ENCODE measurements at places on chromosomes 2 and 18.

GRCh38 chr2:206733341-206733740 lies 15.1 kb upstream of the DYTN start:
- no peak for DNase-seq

DNA sequence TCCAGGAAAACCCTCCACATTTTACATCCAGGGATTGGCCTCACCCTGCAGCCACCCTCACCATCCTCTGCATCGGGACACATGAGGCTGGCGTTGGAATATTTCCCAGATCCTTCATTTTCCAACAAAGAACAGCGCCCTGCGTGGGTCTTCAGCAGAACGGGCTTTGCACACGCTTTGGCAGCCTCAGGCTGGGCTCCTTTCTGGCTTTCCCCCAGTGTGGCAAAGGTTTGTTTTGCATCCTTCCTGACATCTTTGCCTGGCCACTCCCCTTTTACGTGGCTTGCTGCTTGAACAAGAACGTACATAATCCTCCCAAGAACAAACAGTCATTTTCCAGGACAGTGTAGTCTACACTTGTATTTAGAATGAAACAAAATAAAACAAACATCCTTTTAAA lies 25.6 kb upstream of the GREB1 start:
- no peak for DNase-seq

GRCh38 chr18:27959101-27959500 lies 217.8 kb downstream of the CDH2 start:
- DNase-seq, result no peak

DNA sequence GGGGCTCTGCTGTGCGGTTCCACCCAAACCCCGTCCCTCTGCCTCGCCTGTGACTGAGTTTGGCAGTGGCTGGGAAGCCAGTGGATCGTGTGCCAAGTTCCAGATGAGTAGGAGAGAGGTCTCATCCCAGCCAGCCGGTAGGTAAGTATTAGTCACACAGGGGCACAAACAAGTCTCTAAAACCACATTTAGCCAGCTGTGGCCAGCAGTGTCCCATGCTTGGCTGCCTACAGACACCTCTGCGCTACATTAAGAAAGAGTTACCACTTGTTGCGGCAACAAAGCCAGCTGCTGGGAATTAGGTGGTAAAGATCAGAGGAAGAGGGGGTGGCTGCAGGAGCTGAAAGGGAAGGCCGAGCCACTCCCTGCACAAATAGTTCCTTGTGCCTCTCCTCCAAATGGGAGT lies 81.2 kb downstream of the GATA6 start:
- no peak for DNase-seq

DNA sequence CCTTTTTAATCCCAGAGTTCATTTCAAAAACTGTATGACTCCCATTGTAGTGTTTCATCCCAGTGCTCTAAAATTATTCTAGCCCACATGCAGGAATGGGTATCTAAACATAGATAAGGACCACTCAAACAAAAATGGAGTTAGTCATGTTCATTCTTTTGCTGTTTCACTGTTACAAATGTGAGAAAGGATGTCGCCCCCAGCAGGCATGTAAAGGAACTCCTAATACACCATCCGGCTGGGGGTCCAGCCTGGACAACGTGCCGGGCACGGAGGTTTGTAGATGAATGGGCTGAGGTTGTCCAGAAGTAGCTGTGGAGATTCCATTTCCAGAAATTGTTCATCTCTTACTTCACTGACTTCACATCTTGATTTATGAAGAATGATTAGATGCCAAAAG lies 101.9 kb upstream of the RAB12 start:
- DNase-seq, result peak; percentile 2

- peak; percentile 63 for DNase-seq
Measured at GRCh38 chr2:223054193-223054781, 2.3 kb downstream of the KCNE4 start.

GRCh38 chr2:156818944-156819343 lies 382.8 kb downstream of the GPD2 start:
- peak; percentile 13 for DNase-seq

GRCh38 chr2:58473165-58473564 lies 232.0 kb upstream of the FANCL start:
- no peak for DNase-seq

DNA sequence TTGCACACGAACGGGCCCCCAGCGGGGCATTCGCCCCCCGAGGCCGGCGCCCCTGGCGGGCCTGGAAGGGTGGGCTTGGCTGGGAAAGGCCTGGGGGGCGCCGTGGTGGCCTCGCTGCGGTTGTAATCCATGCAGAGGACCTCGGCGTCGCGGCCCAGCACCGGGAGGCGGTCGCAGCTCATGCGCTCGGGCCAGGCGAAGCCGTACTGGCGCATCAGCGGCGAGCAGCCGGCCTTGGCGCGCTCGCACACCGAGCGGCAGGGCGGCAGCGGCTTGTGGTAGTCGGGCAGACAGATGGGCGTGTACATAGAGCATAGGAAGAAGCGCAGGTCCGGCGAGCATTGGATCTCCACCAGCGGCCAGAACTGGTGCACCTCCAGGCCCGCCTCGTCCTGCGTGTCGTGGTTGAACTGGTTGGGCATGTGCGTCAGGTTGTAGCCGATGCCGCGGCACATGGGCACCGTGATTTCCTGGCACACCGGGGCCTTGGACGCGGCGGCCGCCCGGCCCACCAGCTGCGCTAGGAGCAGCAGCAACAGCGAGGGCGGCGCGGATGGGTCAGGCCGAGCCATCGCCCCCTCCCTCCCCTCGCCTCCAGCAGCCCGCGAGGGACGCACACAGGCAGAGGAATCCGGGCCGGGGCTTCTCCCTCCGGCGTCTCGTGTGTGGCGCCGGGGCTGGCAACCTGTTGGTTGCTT lies 1.4 kb downstream of the FZD5 start:
- DNase-seq, result no peak

DNA sequence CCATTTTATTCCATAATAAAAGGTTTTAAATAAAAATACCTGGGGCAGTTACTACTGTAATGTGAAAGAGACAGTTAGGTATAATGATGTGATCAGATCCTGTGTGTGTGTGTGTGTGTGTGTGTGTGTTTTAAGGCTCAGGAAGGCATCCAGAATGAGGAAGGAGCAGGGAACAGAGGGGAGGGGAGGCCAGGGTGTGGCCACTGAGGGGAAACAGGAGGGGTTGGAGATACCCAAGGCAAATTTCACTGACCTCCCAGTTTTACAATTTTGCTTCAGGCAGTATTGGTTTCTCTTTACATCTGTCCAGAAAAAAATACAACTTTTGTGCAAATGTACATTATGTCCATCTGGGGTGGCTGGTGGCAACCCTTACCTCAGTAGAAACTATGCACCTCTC lies 163.5 kb upstream of the FBXO11 start:
- no peak for DNase-seq

GRCh38 chr2:222393733-222394267 lies 30.5 kb upstream of the SGPP2 start:
- DNase-seq, result no peak

GRCh38 chr2:132562245-132562644 lies 107.8 kb downstream of the LYPD1 start:
- DNase-seq, result no peak

DNA sequence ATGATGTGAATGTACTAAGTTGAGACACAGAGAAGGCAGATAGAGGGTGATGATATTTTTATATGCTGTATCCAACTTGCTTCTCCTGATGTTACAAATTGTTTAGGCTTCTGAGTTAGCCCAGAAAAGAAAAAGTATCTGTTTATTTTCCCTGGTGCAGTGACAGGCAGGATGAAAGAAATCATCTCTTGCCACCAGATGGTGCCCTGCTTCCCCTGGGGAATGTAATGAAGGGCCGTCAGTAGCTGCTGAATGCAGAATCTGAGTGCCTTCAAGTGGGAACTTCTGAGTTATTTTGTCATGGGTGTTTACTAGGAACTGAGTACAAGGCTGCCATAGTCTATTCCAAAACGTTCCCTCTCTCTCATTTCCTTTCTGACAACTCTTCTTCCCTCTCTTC lies 525.6 kb downstream of the MBD2 start:
- DNase-seq, result peak; percentile 24

DNA sequence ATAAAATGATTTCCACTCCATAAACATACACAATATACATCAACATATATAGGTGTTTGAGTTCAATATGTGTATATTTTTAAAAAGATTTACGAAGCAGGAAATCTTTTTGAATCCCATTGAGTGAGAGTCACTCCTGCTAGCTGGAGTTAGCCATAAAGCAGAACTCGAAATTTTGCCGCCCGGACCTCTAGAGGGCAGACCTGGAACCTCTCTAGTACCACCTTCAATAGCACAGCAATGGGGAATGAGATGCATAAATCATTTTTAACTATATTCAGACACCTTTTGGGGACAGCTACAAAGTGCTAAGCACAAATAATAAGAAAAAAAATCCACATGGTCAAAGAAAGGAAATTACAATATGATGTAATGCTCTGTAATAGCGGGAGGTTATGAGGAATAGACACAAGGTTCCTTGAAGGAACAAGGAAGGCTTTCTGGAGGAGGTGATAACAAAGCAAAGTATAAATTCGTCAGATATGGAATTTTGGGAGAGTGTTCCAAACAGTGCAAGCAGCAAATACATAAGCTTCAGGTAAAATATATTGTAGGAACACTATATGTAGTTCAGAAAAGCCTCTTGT lies 533.4 kb downstream of the ERBB4 start:
- DNase-seq, result no peak

DNA sequence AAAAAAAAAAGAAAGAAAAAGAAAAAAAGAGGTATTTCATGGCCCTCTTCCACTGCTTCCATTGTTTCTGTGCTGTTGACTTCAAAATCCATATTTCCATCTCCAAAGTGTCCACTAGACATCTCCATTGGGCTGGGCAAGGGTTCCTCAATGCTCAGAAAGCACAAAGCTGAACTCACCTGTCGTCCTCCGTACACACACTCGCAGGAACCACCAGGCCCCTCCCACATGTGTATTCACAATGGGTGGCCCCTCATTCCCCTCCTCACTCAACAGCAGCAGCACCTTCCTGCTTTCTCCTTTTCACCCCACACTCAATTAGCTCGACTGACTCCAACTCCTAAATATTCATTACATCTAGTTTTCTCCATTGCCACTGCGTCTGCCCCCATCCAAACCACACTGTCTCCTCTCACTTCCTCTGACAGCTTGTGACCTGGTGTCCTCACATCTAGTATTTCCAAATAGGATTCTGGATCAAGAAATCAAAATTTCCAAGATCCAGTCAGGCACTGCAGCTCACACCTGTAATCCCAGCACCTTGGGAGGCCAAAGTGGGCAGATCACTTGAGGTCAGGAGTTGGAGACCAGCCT lies 25.2 kb downstream of the OSBPL1A start:
- DNase-seq, result no peak

DNA sequence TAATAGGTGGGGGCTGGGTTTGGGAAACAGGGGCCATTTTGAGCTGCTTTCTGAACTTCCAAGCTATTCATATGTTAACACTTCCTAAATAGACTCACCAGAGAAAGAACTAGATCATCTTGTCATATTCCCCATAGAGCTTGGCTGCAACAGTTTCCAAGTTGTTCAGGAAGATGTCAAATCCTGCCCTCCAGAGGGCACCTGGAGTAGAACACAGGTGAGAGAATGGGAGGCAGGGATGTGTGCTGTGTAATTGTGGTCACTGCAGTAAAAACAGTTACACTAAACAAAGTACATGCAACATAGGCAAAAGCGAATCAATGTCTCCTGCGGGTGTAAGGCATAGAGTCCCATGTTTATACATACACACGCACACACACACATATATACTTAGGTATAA lies 34.5 kb upstream of the LRRC30 start:
- DNase-seq, result no peak

DNA sequence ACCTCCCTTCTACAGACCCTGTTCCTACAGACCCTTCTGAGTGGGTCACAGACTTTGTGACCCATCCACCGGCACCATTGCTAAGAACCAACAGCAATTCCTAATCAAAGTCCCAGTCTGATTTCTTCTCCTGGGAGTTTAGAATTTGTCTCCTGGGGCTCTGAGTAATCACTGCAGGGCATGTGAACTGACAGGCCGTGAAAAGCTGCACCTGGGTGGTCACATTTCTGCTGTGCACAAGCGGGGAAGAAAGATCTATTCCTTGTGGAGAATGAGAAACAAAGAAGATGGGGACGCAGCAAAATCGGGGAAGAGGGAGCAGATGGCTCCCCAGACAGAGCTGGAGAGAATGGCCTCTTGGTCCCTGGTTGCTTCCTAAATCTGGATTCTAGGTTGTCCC lies 151.0 kb downstream of the ARL4C start:
- DNase-seq, result no peak

DNA sequence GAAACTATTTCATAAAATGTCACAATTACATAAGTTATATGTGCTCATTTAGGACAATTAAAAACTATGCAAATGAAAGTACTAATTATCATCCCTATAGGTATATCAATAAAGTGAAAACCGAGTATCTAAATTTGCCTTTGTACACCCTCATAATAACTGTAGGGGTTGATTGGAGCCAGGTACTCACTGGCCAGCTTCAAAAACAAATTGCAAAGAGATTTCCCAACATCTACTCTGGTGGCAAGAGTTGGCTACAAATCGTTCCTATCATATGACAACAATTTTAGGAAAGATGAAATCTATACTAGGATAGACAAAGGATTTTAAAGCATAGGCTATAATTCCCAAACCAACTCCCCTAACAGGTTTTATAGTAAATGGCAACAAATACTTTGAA lies 556.4 kb downstream of the LRRTM4 start:
- no peak for DNase-seq

DNA sequence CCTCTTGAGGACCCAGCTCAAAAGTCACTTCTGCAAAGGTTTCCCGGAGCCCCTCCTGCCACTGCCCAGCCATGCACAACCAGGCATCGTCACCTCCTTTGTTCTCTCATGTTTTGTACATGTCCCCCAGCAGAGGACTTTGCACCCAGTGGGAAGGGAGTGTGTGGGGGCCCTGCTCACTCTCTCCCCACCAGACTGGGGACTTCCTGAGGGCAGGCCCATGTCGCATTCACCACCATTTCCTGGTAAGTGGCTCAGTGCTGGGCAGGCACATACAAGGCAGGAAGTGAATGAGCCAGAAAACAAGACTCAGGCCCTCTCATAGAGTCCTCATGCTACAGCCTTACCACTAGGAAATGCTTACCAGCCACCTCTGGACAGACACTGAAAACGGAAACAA lies 18.9 kb downstream of the MRPL35 start:
- no peak for DNase-seq

DNA sequence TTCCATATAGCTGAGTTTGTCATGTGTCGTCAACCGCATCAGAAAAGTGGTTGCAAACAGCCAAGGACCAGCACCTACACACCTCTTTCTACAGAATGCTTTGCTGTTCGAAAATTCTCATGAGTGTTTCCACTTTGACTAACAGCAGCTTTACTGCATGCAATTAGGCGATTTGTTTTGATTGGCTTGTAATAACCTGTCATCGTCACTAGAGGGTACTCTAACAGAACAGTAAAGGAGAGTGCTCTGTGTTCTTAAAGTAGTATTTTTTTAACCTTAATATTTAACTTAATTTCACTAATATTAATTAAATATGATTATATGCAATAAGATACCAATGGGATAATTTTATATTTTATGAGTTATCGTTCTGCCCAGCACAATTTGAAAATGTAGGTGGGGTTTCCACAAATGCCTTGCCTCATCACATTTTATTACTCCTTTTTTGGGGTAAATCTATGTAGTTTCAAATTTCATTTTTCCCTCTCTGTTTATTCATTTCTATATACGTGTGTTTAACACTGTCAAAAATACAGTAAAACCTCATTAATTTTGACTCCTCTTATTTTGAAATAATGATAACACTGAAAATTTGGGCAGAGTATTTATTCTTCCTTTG lies 502.2 kb downstream of the NRXN1 start:
- peak; percentile 36 for DNase-seq

- no peak for DNase-seq
Measured at GRCh38 chr2:4340536-4340935, 637.2 kb downstream of the DCDC2C start.

All from stromal cell of bone marrow (primary cell).